Uterine smooth muscle cell (primary cell): ENCODE measurements at places on chromosomes 4 and X. TPM values are rescaled to one million over a fixed set of nuclear protein-coding genes. Genes with fewer than 3 reads are reported as not detected.

The CRLF2 gene
- total RNA-seq, result 0.12 TPM in 1 of 2 replicates, not detected in the other

The ABCG2 gene
- 2.3 and 3.0 TPM in 2 replicates for total RNA-seq

The BMPR1B gene
- 1.1 and 3.0 TPM in 2 replicates for total RNA-seq

The ZDHHC15 gene
- 0.11 and 0.25 TPM in 2 replicates for total RNA-seq

The CXCL11 gene
- 0.22 TPM in 1 of 2 replicates, not detected in the other for total RNA-seq

The TRIML2 gene
- not detected in 2 replicates for total RNA-seq

The GASK1B gene
- 13.9 and 30.6 TPM in 2 replicates for total RNA-seq

The HSD17B13 gene
- 0.22 and 0.37 TPM in 2 replicates for total RNA-seq

The CPZ gene
- 0.66 and 8.6 TPM in 2 replicates for total RNA-seq

The EFHC2 gene
- 0.44 and 0.50 TPM in 2 replicates for total RNA-seq

The STK26 gene
- 13.6 and 20.4 TPM in 2 replicates for total RNA-seq

The DIPK2B gene
- 0.11 and 0.12 TPM in 2 replicates for total RNA-seq
